ENCODE measurements at places on chromosomes 2 and 18.

GRCh38 chr18:62328586-62329525 is 3.7 kb downstream of the TNFRSF11A start:
- DNase-seq = no peak

- peak; percentile 96 for DNase-seq
Observed at GRCh38 chr2:158994920-158995676, 26.7 kb downstream of the TANC1 start.

GRCh38 chr2:181374781-181375675 is 82.2 kb upstream of the ITGA4 start:
- DNase-seq = peak; percentile 38

DNA sequence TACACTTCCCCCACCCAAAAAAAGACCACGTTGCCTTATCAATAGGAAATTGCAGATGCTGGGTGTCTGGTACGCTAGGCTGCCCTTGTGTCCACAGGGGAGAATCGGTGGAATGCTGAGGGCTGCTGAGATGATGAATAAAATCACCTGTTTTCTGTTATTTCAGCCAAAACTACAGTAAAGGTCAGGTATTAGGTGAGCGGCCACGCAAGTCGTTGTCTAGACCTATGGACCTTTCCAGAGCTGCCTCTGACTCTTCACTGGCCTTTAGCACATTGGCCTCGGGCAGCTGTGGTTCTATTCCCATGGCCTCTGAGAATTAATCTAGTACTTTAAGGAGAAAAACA is 89.6 kb downstream of the MTCL1 start:
- no peak for DNase-seq

- no peak for DNase-seq
Observed at GRCh38 chr2:235206399-235206798, 254.6 kb downstream of the SH3BP4 start.

DNA sequence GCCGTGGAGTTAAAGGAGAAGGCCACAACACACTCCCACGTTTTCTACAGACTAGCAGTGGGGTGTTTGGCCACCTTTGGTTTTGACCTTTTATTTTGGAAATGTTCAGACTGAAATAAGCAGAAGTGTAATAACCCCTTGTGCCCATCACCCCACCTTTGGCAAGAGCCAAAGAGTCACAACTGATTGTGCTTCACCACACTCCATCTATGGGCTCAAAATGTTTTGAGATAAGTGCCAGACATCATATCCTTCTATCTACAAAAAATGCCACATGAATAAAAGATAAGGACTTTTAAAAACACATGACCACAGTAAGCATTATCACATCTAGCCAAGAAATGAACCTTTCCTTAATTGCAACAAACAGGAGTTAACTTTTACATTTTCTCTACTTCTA is 9.9 kb upstream of the GPR35 start:
- no peak for DNase-seq

GRCh38 chr2:190062601-190063000 is at the start of gene MSTN:
TSS of gene MSTN (minus strand) at chr2:190062729. CDS start at chr2:190062596, 133 bp downstream.
- no peak for DNase-seq

GRCh38 chr2:57549642-57550102 is 496.9 kb upstream of the VRK2 start:
- no peak for DNase-seq

DNA sequence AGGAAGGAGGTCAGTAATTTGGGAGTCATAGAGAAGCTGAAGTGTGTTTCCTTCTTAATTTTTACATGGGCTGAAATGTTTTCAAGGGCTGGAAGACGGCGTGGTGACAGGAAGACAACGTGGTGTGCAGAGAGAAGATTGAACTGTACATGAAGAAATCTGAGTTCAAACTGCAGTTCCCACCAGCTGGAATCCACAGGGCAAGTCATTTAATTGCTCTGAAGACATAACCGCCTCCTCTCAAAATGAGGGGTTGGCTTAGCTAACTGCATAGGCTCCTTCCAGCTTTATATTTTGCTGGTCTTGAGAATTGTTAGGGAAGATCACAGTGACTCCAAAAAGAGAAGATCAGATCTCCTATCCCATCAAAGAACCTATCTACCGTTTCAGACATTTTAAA is 103.9 kb downstream of the SLC8A1 start:
- no peak for DNase-seq

DNA sequence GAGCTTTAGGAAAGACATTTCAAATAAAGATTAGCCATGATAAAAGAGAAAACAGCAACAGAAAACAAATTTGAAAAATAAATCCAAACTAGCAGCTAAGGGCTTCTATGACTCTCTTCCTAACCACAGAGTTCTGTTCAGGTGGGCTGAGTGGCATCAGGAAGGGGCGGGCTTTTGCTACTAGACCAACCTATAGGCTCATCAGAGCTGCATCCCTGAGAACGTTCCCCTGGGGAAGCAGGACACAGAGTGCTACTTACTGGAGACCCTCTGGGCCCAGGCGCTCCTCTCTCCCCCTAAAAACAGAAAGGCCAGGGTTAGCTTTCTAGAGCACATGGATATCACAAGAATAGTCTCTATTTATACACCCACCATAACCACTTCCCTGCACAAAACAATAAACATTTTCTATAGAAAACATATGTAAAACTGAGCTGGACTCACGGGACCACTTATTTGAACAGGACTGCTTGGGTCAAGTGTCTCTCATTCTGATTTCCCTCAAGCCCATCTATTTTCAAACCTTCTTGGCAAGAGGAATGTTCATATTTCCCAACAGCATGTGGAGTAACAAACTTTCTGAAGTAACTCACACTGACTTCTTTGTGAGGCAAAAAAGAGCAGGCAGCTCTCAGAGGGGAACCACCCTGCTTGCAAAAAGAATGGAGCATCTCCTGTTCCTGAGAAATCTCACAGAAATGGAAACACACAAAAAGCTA is 78.9 kb upstream of the LMAN1 start:
- DNase-seq = no peak

- peak; percentile 64 for DNase-seq
Observed at GRCh38 chr2:163778045-163778781, 42.4 kb upstream of the FIGN start.

Data from fibroblast of villous mesenchyme (primary cell).